Fibroblast of villous mesenchyme (primary cell): ENCODE measurements at places on chromosomes 5 and 9. TPM values are rescaled to one million over a fixed set of nuclear protein-coding genes. Genes with fewer than 3 reads are reported as not detected.

GRCh38 chr5:139911425-139912120 is 116.0 kb downstream of the PSD2 start:
- no peak for DNase-seq

The PDCD1LG2 gene
- 31.6 and 59.6 TPM in 2 replicates for total RNA-seq

GRCh38 chr9:111645806-111646205 is 14.7 kb downstream of the DNAJC25 start:
- peak; percentile 8 for DNase-seq

- DNase-seq, result no peak
Observed at GRCh38 chr9:3150074-3150473, 306.2 kb upstream of the PUM3 start.

DNA sequence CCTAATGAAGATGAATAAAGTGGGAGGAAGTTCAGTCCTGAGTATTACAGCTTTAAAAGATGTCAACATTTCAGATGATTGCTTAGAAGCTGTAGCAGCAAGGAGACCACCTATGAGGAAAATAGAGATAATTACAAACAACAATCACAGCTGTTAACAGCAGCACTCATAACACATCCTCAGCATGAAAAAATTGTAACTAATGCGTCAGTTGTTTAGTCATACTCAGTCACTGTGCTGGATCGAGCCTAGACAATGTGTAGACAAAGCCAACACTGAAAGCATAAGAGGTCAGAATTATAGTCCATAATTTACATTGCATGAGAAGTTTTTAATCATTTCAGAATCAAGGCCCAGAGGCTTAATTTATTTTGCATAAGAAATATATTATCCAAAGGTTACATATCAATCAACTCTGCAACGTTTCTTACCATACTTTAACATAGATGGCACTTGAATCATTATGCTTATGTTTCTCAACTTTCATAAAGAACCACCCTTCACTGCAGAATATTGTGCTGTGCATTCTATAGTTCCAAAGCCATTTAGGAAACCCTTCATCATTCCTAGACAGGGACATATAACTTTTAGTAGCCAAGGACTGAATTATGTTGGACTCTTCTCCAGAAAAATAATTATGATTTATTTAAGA is 60.2 kb upstream of the HAPLN1 start:
- no peak for DNase-seq

The RNF208 gene
- total RNA-seq, result under 0.01 TPM in 1 of 2 replicates, not detected in the other

The GDA gene
- total RNA-seq, result 0.97 and 4.3 TPM in 2 replicates

GRCh38 chr5:134625559-134625958 is 7.1 kb downstream of the SAR1B start:
- DNase-seq, result no peak

The OR1L8 gene
- total RNA-seq, result not detected in 2 replicates

GRCh38 chr5:30102185-30102584 is 1091.3 kb upstream of the CDH6 start:
- DNase-seq, result no peak

The ZDHHC11B gene
- total RNA-seq, result not detected in 2 replicates

DNA sequence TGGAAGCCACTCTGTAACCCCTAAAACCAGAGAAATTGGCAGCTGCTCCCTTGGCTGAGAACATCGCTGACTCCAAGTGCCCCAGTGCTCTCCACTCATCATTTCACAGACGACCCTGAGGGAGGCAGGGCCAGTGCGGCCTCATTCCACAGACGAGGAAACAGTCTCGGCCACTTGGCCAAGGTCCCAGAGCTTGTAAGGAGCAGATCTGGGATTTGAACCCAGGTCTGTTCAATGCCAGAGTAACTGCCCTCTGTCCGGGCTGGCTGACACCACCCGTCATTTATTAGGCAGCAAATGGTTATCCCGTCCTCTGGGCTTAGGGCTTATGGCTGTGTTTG is 19.9 kb upstream of the IER5L start:
- no peak for DNase-seq
